Type B pancreatic cell (in vitro differentiated cells): ENCODE measurements at places on chromosomes 12 and 14.
A peak's percentile ranks its signal among the peaks of the same experiment; 100 is the strongest.

DNA sequence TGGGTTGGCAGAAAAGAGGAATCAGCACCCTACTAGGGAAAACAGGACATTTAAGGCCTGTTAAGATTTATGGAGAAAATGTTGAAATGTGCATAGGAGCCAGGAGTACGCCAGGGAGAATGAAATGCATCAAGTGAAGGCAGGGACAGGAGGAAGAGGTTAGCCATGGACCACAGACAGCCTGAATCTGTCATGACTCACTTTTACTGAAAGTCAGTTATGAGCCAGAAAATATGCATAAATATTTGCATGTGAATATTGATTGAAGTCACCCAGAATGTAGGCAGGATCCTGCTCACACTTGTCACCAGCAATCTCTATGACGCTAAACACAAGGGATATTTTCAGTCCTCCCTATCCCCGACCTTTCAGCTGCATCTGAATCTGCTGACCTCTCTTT is 25.1 kb upstream of the CDK17 start:
- H3K36me3 ChIP-seq: no peaks in the 10 kb centered on the region
- H3K27me3 ChIP-seq: no peaks in the 10 kb centered on the region
- H3K27ac ChIP-seq: no peak overlapping the region

DNA sequence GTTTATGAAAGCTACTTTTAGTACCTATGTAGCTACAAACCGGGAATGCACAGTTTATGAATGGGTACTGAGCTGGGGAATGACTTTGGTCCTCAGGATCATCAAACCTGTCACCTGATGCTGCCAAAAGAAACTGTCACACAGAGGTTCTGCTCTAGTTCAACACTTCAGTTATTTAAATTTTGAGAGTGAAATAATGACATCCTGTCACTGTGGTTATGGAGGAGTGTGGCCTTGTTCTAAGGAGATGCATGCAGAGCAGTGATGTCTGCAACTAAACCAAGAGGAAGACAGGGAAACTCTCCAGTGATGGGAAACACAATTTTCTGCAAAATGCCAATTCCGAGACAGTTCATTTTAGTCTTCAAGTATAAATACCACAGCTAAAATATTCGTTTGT is 4.8 kb upstream of the AEBP2 start:
- no peak overlapping the region for H3K4me3 ChIP-seq
- H3K27me3 ChIP-seq: peaks cover 3% of the 10 kb centered on the region
- H3K27ac ChIP-seq: peak overlapping the region; percentile 12
- peak; percentile 6 for DNase-seq
- no peaks in the 10 kb centered on the region for H3K4me1 ChIP-seq
- no peaks in the 10 kb centered on the region for H3K36me3 ChIP-seq

DNA sequence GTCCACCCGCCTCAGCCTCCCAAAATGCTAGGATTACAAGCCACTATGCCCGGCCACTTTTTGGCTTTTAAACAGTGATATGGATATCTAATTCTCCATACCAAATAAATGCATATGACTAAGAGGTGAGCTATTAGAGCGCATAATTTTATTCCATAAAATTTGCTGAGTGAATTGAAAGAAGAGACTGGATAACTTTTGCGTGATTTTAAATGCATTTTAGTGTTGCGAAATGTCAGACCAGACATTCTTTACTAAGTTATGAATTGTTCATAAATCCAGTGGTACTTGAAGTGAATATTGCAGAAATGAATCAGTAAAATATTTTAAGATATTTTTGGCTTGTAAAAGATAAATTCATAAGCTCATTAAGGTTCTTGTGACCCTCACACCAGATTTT is 50.9 kb upstream of the DIP2B start:
- H3K27ac ChIP-seq: no peak overlapping the region
- H3K36me3 ChIP-seq: peaks cover 22% of the 10 kb centered on the region
- no peak for DNase-seq
- H3K27me3 ChIP-seq: no peaks in the 10 kb centered on the region

DNA sequence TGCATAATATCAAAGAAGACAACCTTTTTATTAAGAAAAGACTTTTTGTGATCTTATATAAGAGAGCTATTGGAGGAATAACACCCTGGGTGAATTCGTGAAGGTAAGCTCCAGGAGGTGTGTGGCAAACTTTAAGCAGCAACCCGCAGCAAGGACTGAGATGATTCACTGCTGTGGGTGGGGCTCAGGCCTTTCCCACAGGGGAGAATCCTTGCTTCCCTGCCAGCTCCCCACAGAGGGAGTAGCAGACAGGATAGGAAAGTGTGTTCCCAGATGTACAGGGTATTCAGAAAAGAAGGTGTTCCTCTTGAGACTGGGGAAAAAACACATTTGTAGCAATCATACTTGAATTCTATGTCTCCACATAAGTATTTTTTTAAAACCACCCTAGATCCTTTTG is 9.2 kb downstream of the NDUFA12 start:
- no peaks in the 10 kb centered on the region for H3K27me3 ChIP-seq
- peaks cover 19% of the 10 kb centered on the region for H3K36me3 ChIP-seq
- H3K27ac ChIP-seq: no peak overlapping the region
- peaks cover 4% of the 10 kb centered on the region for H3K4me1 ChIP-seq
- H3K4me3 ChIP-seq: no peak overlapping the region
- DNase-seq: no peak

DNA sequence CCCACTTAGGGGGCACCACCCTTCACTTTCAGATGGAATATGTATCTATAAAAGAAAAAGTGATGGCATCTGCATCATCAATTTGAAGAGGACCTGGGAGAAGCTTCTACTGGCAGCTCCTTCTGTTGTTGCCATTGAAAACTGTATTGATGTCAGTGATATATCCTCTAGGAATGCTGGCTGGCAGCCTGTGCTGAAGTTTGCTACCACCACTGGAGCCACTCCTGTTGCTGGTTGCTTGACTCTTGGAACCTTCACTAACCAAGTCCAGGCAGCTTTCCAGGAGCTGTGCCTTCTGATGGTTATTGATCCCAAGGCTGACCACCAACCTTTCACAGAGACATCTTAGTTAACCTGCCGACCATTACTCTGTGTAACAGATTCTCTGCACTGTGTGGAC is 44.7 kb downstream of the RIMKLB start:
- DNase-seq: no peak
- H3K36me3 ChIP-seq: peaks cover 41% of the 10 kb centered on the region
- H3K4me3 ChIP-seq: no peak overlapping the region
